Vagina (tissue), 2 donors: ENCODE measurements at places on chromosomes 12 and 14.

- DNase-seq = no peak
Measured at GRCh38 chr12:95733141-95733825, 57.3 kb downstream of the NTN4 start.

GRCh38 chr12:91182636-91183455 is at the start of gene DCN:
TSS of gene DCN (minus strand) at chr12:91182817. CDS start at chr12:91178552, 4,265 bp downstream.
- no peak for DNase-seq

DNA sequence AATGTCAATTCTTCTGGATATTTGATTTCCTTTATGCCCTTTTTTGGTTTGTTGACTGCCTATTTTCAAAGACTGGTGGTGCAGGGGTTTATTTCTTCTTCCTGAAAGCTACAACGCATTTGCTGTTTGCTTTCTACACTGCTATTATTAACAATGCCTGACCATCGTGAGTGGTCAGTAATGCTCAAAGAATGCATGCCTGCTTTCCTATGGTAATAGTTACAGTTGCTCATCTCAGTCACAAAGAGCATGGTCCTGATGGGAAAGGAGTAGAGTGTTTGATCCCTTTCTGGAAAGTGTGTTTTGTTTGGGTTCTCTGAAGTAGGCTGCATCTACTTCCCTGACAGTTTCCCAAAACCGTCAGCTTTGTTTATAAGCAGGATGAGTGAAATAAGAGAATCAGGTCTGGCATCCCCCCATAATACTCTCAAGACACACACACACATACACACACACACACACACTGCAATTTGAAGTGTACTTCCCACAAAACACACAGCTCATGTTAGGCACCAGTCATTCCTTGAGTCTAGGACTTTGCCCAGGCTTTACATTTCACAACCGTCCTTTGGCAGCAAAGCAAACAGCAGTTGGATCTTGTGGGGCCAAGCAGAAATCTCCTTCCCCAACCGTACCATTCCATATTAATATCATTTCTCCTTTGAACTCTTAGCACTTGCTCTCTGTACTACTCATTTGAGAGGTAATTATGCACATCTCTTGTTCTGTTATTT is 56.6 kb downstream of the SUDS3 start:
- no peak for DNase-seq

DNA sequence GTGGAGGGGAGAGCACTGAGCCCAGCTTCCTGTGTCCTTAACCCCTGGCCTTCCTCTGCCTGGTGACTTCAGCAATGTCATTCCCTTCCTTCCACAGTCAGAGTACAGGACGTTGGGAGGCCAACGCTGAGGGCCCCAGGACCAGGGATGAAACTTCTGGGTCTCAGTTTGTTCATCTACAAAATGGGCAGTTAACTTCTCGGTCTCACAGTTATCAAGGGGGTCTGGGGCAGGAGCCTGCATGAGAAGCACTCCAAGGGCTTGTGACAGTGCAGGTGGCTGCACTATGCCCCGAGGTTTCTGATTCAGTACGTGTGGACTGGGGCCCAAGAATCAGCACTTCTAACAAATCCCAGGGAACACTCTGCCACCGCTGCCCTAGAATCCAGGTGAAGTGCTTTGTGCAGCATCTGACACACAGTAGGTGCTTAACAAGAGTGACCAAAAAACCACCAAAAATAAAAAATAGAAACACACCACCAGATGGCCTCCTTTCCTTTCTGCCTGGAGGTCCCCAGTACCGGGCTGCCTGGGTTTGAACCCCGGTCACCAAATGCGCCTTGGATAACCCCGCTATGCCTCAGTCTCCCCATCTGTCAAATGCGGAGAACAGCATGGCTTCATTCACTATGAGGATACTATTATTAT is 80.4 kb downstream of the RFLNA start:
- DNase-seq = no peak

DNA sequence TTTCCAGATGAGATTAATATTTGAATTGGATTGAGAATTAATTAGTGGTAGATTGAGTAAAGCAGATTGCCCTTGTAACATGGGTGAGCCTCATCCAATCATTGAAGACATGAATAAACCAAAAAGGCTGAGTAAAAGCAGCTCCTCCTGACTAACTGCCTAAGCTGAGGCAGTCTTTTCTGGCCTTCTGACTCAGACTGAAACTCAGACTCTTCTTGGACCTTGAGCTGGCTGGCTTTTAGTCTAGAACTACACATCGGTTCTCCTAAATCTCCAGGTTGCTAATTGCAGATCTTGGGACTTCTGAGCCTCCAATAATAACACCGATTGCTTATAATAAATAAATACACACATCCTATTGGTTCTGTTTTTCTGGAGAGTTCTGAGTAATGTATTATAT is 24.0 kb downstream of the FKBP11 start:
- no peak for DNase-seq

GRCh38 chr12:45994736-45995135 is 4.4 kb upstream of the SCAF11 start:
- no peak for DNase-seq

- no peak for DNase-seq
Measured at GRCh38 chr14:49212721-49213120, 373.5 kb downstream of the RPS29 start.

- DNase-seq = no peak
Measured at GRCh38 chr12:130075497-130076076, 86.7 kb upstream of the FZD10 start.

GRCh38 chr12:3491938-3492792 is 1.2 kb downstream of the PRMT8 start:
- DNase-seq = no peak

GRCh38 chr12:40587970-40588369 is 104.3 kb upstream of the CNTN1 start:
- DNase-seq = no peak

DNA sequence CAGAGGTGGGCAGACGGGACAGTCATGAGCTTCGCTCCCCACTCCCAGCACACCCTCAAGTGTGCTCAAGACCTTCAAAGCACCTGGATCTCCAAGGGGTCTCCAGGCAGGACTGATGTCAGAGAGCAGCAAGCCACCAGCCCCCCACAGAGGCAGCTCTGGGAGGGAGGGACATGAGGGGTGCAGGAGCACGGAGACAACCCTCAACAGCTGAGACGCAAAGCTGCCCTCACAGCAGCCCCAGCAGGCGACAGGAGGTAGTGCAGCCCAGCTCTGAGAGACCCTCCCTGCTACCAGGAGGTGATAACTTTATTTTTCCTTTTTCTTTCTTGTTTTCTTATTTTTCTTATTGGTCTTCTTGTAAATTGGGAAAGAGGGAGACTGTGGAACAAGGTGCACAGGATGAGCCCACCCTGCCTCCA is 17.9 kb downstream of the SIVA1 start:
- DNase-seq = no peak

GRCh38 chr14:97442363-97442762 is 645.2 kb downstream of the VRK1 start:
- DNase-seq = no peak

DNA sequence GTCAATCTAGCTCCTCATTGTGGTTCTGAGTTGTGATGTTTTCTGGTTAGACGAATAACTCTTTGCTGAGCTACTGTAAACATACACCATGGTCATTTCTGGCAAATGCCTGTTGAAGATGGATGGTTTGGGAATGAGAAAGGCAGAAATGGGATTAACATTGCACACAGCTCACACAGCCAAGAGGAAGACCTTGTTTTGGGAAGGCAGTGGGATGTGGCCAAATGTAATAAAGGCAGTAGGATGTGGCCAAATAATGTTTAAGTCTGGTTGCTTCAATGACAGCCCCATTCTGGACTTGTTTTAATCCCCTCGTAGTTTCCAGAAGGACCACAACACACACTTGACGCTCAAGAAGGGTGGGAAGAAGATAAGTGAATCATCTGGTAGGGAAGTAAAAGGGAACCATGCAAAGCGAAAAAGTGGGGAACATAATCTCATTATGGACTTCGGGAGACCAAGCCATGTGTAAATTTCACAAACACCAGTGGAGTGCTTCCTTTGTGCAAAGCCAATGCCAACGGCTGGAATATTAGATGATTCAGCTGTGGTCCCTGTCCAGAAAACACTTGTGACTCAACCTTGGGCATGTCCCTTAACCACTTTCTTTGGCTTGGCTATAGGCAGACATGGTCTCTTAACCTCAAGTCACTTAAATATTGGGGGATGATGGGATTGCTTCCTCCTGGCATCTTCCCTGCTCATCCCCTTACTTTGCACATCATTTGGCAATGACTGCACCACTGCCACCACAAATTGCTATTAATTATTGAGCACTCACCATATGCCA is 284.4 kb upstream of the CRY1 start:
- DNase-seq = no peak

DNA sequence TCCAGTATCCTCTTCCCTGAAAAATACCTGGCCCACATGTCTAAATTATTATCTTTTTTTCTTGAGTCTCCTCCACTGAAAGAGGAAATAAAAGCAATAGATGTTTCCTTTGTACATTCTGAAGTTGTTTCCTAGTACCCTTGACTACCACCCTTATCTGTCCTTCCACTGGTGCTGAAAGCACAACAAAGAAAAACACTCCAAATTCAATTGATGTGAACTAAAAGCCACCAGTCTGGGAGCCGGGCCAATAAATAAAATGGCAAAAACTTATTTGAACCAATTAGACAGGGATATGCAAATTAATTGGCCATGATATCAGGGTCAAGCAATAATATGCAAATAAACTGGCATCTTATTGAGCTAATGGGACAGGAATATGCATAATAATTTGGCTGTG is 330.5 kb downstream of the PAWR start:
- DNase-seq = no peak

GRCh38 chr14:24725311-24725710 is 91.3 kb upstream of the GZMB start:
- DNase-seq = no peak

- no peak for DNase-seq
Measured at GRCh38 chr12:21502872-21503271, 1.3 kb downstream of the GOLT1B start.

- no peak for DNase-seq
Measured at GRCh38 chr14:72946491-72946890, 20.2 kb downstream of the DCAF4 start.

GRCh38 chr12:31362115-31362758 is 36.3 kb upstream of the SINHCAF start:
- DNase-seq = no peak

DNA sequence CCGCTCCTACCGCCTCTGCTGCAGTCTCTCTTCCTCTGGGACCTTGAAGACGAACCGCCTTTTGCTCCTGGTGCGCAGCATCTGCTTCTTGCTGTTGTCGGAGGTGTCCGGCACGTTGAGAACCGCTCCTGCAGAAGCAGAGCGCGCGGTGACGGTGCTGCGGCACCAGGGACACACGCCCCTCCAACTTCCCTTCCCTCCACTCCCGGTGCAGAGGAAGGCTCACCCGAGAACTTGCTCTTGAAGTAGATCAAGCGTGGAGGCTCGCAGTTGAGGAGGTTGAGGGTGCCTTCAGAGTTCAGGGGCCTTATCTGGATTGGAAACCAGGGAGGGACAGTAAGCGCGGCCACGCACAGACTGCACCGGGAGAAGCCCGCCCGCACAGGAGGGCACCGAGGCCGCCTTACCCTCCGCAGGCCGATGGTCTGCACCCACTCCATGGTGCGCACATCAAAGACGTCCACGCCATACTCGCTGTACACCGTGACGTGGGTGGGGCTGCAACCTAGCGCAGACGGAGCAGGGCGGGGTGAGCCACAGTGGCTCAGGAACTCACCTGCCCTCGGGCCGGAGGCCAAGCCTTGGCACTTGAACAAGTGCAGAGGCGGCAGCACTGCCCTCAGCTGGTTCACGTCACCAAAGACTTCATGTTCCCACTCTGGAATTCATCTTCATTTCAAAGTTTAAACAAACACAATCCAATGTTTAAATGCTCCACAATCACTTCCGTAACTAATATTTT is 17.5 kb downstream of the AMN start:
- DNase-seq = no peak

GRCh38 chr14:101087614-101088394 is 184.3 kb upstream of the RTL1 start:
- DNase-seq = no peak

GRCh38 chr12:52726451-52726850 is 23.1 kb upstream of the KRT77 start:
- no peak for DNase-seq

DNA sequence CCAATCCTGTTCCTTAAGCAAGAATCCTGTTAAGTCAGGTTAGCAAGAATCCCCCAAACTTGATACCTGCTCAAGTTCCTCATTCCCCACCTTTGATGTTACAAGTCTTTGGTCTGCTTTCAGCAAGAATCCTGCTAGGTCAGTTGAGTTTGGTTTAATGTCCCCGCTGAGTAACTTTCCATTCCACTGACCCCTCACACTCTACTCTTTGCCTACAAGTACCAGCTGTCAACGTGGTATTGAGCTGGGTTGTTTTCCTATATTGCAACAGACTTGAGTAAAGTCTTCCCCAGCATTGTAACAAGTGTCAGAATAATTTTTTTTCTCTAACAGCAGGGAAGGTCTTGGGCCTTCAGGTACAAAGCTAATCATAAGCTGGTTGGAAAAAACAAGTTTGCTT is 6.3 kb downstream of the PPM1H start:
- no peak for DNase-seq

GRCh38 chr12:93497456-93497855 is 30.1 kb downstream of the MRPL42 start:
- DNase-seq = no peak

DNA sequence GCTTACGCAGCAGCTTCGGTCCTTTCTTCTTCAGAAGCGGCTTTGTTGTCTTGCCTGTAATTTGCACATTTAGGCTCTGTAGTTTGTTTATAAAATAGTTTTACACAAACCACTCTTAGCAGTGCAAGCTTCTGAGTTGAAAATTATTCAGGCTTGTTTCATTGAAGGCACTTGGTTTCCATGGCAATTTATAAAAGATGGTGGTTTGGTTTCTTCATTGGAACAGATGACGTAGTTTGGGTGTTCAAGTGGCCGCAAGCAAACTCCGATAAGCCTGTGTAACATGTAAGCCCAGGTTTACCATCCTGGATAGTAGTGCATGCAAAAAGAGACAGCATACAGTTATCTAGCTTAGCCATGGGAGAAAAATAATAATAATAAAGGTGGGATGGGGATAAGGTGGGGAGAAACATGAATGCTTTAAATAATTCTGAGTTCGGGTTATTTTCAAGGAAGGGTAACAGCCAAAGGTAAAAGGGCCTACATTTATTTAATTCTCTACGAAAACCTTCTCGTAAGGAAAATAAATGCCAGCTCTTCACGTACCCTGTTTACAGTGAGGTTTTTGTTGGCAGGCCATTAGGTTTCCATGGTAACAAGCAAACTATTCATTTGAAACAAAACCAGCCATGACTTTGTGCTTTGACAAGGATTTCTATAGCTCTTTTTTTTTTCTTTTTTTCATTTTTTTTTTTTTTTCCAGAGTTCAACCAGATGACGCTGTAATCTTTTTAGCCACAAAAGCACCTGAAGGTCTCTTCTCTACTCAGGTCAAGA is 189.6 kb upstream of the RPL10L start:
- DNase-seq = no peak

DNA sequence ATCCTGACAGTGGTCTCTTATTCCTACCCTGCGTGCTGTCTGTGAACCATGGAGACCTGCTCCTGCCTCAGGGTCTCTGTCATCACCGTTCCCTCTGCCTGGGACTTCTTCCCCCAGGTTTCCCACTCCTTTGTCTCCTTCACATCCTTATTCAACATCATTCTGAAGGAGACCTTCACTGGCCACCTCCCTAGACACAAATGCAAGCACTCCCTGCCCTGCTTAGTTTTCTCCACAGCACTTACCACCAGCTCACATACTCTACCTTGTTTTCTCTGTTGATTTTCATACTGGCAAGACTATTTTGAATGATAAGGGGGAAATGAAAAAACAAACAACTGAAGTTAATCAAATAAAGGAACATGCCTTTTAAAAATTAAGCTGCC is 192.8 kb downstream of the ANO6 start:
- DNase-seq = no peak
